ENCODE measurements at places on chromosomes 16 and 17.

- DNase-seq = no peak
Observed at GRCh38 chr16:586645-587590, 2.9 kb upstream of the RAB40C start.

GRCh38 chr17:17669580-17670235 is 11.6 kb upstream of the RAI1 start:
- no peak for DNase-seq

DNA sequence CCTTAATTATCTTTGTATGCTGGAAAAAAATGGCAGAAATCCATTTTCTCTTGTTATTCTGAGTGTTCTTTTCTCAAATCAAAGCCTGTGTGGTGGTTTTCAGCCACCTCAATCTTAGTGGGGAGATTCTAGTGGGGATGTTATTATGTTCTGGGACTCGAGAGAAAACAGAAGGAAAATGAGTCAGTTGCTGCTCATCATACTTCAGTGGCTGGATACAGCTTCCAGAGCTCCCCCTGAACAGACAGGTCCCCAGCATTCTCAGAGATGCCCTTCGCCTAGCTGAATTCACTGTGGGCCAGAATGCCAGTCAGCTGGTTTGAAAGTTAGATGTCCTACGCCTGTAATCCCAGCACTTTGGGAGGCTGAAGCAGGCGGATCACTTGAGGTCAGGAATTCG is 8.5 kb downstream of the ST6GALNAC1 start:
- no peak for DNase-seq

GRCh38 chr16:72013389-72013788 is 4.8 kb downstream of the DHODH start:
- DNase-seq = no peak

DNA sequence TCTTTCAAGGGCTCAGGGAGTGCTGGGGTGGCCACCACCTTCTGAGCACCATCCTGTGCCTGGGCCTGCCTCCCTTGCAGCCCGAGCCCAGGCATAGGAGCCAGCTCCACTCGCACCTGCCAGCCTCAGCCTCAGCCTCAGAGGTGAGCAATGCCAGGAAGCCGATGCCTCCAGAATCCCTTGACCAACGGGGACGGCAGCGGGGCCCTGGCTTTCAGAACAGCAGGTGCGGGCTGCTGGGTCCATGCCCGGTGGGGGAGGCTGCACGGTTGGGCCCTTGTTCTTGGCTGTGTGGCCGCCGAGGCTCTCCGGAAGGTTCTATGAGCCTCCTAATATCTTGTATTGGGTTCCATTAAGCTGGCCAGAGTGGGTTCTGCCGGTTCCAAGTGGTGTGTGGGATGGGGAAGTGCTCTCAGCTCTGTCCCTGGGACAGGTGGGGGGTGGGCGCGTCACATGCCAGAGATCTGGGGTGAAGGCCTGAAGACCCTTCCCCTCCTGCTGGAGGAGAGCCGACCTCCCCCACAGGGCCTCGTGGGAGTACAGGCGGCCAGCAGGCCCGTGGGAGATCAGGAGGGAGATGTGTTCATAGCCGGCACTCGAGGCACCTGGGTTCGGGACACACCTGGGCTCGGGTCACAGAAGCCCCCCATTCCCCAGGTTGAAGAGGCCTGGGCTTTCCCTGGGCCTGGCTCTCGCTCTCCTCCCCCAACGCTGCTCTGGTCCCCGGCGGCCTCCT is 27.0 kb downstream of the NPTX1 start:
- no peak for DNase-seq

DNA sequence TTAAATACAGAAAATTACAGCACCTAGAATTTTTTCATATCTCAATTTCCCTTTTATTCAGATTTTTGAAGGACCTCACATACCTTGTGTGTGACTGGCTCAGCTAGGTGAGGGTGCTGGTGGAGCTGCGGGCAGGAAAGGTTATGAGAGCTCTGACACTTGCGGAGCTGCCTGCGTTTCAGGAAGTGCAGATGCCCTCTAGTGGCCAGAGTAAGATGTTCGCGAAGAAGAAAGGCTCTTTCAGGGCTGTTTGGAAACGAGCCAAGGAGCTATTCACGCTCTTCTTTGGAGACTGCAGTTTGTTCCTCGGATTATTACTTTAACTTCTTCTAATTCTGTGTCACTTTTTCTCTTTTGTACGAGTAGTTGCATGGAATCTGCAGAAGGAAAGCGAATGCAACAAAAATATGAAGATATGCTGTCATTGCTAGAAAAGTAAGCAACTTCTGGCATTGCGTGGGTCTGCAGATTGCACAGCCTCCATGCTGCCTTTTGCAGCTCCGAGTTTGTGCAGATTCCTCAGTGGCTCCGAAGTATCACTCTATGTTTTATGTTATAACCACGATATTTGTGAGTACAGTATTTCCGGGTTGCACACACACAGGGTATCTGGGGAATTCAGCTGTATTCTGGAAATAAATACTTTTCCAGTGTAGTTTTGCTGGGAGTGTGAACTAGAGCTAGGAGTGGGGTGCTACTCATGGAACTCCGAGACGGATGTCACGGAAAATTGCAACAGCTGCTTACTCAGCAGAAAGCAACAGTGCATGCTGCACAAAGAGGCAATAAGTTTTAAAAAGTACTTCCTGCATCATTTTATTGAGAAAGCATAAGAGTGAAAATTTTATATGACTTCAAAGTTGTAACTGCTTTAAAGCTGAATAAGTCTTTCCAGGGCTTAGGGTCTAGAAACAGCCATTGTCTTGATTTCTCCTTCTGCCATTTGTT is 46.3 kb downstream of the DNAH9 start:
- peak; percentile 68 for DNase-seq

- peak; percentile 27 for DNase-seq
Observed at GRCh38 chr16:7561908-7562405, 229.3 kb downstream of the RBFOX1 start.

DNA sequence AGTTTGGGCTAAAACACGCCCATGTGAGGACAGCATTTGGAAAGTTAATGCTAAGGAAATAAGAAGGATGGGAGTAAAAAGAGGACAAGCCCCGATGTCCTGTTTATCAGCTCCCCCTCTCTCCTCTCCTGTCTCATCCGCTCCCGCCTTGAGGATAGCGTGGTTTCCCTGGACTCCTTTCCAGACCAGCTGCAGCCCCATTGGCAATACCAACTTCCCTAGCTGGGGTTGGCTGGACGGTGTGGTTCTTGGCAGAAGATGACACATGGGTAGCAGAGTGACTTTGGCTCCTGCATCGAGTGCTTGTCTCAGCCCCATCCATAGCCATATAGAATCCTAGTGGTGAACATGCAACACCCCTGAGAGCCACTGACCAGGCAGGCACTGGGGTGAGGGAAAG is 185.9 kb downstream of the CCDC182 start:
- no peak for DNase-seq

- DNase-seq = no peak
Observed at GRCh38 chr17:68033636-68034451, 1.7 kb upstream of the KPNA2 start.

DNA sequence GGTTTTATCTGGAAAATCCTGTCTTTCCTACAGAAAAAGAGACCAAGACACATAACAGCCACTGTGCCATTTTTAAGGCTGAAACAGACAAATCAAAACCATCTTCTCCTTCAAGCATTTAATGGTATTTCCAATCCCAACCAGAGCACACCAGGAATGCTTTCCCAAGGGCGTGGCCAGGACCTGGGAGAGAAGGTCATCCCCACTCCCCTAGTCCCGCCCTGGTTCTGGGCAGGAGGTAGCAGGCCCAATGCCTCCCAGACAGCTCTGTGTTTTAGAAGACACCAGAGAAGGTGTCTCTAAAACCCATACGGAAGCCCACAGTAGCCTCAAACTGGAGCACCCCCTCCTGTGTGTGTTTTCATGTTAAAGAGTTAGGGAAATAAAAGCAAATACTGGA is 214.4 kb downstream of the ZFHX3 start:
- DNase-seq = no peak

- DNase-seq = peak; percentile 75
Observed at GRCh38 chr17:44916781-44917241, 1.5 kb upstream of the GFAP start.

DNA sequence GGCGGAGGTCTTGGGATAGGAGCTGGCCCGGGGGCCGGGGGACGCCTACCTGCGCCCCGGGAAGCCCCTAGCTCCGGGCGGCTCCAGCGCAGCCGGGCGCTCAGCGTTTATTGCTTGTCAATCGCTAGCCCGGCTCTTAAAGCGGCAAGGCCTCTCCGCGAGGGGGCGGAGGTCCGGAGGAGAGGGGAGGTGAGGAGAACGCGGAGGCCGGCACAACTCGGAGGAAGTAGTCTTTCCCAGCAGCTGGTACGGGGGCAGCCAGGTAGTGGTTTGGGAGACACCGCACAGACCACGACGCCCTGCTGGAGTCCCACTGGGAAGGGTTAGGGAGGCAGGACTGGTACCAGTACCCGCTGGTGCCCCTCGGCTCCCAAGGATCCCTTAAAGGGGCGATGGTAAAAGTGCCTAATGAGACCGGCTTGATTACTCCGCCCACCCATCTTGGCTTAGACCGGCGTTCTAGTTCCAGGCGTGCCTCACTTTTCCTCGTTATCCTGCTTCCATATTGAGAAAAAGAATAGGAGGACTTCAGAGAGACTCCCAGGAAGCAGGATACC is at the start of gene MPP2:
TSS of gene MPP2 (minus strand) at position 112 of the 557 bp plus-strand sequence. CDS start 3,076 bp downstream, outside the sequence.
- peak; percentile 60 for DNase-seq

DNA sequence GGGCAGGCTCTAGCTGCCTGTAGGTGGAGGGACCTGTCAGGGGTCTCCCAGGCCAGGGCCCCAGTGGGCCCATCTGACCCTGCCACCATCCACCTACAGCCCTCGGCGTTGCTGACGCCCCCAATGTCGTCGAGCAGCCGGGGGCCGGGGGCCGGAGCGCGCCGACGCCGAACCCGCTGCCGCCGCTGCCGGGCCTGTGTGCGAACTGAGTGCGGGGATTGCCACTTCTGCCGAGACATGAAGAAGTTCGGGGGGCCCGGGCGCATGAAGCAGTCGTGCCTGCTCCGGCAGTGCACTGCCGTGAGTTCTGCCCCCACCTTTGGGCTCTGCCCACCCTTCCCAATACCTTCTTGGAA is 2.2 kb downstream of the FBXL19 start:
- no peak for DNase-seq

DNA sequence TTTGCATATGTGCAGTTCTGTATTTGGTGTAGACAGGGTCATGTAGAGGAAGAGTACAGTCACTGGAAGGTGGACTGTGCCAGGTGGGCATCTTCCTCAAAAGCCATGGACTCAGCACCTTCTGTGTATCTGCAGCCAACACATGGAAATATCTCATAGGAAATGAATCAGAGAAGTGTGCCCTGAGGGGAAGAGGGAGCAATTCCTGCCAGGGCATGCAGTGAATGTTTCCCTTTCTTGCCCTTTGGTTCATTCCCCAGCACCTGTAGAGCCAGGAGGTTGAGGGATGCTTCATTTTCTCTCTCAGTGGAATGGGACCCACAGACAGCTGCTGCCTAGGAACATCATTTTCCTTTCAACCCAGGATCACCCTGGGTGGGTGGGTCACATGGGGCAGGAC is 146.1 kb upstream of the HSBP1 start:
- DNase-seq = no peak

DNA sequence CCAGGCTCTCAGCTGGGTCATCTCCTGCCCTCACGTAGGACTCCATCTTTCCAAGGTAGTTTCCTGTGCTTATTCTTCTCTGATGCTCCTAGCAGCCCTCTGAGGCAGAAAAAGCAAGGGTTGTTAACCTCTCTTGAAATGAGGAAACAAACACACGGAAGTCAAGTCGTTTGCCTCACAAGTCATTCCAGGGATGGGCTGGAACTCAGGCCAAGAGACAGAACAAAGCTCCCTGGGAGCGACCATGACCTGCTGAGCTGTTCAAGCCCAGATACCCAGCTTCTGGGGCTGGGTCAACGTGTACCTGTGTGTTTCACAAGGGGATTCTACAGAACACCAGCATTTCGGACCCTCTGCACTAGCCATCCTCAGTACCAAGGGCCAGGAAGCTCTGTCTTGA is 28.1 kb downstream of the SRL start:
- no peak for DNase-seq

GRCh38 chr16:89917773-89918452 is 749 bp upstream of the MC1R start:
- DNase-seq = peak; percentile 62

DNA sequence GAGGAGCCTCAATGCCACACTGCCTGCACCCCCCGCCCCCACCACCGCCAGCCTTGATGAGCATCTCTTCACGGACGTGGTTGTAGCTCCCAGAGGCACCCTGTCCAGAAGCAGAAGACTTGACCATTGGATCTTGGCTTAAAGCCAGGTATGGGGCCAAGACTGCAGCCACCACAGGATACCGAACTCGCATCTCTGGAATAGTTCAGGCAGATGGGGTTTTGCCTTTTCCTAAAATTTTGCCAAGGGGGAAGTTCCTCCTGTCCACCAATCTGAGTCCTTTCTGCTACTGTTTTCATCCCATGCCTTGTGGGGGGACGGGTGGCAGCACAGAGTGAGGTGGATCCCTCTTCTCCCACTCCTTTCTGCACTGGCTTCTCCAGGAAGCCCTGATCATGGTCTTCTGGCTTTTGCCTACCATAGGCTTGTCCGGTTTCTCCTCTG is 939 bp downstream of the CORO6 start:
- DNase-seq = no peak

GRCh38 chr17:20010099-20010863 is 1.1 kb downstream of the SPECC1 start:
- no peak for DNase-seq

- DNase-seq = no peak
Observed at GRCh38 chr16:67084345-67085028, 25.3 kb upstream of the PHAF1 start.

DNA sequence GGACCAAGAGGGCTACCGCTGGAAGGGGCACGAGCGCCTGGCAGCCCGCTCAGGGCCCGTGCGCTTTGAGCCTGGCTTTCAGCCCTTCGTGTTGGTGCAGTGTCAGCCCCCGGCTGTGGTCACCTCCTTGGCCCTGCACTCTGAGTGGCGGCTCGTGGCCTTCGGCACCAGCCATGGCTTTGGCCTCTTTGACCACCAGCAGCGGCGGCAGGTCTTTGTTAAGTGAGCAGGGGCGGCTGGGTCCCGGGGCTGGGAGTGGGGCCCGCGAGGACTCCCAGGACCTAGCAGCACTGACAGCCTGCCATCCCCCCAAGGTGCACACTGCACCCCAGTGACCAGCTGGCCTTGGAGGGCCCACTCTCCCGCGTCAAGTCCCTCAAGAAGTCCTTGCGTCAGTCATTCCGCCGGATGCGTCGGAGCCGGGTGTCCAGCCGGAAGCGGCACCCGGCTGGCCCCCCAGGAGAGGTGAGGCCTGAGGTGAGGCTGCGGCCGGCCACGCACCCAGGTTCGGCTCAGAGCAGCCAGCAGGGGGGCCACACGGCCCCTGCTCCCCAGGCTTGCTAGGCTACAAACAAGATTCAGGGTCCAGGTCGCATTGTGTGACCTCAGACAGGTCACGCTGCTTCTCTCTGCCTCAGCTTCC is 17.4 kb upstream of the MYO15B start:
- DNase-seq = no peak

GRCh38 chr16:53745086-53745485 is 41.1 kb downstream of the FTO start:
- no peak for DNase-seq

- DNase-seq = no peak
Observed at GRCh38 chr17:74386386-74386785, 19.1 kb downstream of the GPR142 start.

- DNase-seq = no peak
Observed at GRCh38 chr16:25063865-25064264, 47.7 kb upstream of the LCMT1 start.

Measured in caudate nucleus (tissue), 63 donors.